ENCODE measurements at places on chromosomes 3 and 15.

DNA sequence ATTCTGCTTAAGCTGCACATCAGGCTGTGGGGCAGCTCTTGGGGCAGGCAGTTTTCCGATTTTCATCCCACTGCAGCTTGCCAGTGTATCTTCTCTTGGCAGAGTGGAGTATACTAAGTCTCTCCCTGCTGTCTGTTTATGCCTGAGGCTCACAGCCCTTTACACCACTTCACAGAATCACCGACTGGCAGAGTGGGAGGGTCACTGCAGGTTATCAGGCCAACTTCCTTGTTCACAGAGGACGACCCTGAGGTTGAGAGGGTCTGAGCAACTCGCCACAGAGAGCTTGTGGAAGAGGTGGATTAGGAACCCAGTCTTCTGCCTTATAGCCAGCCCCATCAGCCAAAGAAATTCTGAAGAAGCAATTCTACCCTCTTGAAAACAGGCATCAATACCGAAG, 30.9 kb downstream of the KIF9 start:
- no peak for DNase-seq

- DNase-seq: no peak
These were observed 283.2 kb downstream of the ZBTB20 start for GRCh38 chr3:114863848-114864247.

DNA sequence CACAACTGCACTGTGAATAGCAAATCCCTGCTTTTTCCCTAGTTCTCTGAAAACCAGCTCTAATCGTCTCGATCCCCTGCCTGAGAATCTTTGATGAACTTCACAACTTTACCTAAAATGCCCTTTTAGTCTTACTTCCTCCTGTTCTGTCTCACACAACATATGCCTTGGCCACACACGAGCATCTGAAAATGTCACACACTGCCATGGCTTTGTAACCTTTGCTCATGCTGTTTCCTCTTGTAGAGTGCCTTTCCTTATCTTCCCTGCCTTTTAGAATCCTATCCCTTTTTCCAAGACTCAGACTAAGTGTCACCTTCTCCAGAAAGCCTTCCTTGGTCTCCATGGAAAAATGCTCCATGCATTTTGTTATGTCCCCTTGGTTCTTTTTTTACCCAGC, 71.4 kb upstream of the HACD2 start:
- no peak for DNase-seq

GRCh38 chr3:13332158-13332557, 88.0 kb downstream of the NUP210 start:
- DNase-seq: no peak

DNA sequence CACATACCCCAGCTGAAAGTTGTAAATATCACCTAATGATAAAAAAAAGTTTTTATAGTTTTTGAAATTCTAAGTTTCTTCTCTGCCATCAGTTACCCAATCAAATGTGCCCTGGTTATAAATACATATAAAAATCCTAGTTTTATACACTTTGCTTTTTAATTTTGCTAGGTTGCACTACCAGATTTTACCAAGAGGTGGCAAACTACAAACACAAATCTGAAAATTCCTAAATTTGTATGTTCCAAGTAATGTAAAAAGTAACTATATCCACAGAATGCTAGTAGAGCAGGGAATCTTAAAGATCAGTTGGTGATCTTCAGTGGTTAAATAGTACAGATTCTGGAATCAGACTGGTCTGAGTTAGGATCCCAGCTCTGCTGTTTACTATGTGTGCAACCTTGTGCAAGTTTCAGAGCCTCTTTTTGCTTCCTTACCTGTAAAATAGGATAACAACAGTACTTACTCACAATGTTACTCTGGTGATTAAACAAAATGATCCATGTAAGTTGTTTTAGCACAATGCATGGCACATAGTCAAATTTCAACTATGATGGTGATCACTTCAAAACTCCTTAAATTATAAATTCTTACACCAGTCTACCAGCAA, 11.0 kb downstream of the TRPM7 start:
- DNase-seq: no peak

DNA sequence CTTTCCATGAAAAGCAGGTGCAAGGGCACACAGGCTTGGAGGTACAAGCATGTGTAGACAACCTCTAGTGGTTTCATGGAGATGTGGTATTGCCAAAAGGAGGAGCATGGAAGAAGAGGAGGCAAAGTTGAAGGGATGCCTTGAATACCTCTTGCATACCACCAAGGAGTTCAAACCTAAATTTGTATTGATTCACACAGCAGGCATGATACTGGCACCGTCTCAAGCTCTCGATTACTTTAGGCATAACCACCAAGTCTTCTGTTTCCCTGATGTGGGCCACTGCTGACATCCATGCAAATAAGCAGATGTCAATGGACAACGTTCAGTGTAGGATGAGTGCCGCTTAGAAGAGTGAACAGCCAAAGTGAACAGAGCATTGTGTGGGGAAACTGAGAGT, 87.1 kb downstream of the SCN11A start:
- no peak for DNase-seq

- DNase-seq: no peak
These were observed 3.2 kb upstream of the ILDR1 start for GRCh38 chr3:122025296-122025695.

DNA sequence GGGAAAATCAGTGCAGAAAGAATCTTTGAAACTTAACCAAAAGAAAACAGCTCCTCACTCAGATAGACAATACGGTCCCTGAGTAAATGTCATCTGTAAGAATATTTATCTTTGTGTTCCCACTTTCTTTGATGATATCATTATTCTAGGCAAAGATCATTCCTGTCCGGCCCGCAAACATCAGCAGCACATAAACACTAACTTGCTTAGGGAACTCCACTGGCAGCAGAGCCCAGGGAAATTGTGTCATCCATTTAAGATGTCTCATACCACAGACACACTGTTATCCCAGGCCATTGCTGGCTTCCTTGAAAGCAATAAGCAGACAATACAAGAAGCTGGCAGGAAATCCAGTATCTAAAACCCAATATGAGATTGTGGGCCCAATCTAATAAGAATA, 20.1 kb upstream of the CD96 start:
- no peak for DNase-seq

DNA sequence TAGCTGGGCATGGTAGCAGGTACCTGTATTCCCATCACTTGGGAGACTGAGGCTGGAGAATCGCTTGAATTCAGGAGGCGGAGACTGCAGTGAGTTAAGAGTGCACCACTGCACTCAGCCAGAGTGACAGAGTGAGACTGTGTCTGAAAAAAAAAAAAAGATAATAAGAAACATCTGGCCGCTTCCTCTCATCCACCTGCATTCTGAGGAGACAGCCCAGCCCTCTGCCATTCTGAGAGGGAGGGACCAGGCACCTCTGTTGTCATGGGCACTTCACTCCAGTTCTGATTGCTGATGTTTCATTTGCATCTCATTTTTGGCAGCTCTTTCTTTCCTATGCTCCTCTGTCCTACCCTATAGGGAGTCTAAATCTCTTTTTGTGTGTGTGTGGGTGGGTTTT, 36.4 kb upstream of the GSK3B start:
- DNase-seq: no peak

DNA sequence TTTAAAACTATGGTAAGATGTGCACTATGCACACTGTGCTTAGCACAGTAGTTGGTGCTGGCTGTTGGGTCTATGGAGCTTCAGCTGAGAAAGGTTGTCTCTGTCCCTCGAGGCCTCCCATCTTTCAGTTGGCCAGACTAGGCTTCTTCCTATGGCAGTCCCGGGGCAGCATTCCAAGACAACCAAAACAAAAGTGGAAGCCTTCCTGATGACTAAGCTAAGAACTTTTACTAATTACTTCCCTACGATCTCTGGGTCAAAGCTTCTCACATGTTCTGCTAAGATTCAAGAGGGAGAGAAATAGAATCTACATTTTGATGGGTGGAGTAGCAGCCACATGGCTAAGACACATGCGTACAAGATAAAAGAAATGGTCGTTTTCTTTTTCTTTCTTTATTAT, 342.8 kb downstream of the TUSC7 start:
- no peak for DNase-seq

DNA sequence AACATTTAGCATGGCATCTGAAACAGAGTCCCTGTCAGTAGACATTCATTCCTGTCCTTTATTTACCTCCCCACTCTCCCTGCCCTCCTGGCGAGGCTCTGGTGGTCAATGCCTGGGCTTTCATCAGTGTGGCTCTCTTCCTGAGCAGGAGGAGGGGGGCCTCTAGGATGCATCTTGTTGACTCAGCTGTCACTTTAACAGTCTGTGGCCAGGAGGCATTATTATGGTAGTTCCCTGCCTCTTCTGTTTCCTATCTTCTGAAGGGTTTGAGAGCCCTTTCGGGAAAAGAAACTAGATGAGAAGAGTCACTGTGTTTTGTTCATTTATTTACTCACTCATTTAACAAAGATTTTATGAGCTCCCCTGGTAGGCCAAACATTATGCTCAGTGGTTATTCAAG, 2.4 kb upstream of the PPP1R14D start:
- no peak for DNase-seq

- no peak for DNase-seq
These were observed 75.0 kb downstream of the COL8A1 start for GRCh38 chr3:99713440-99713839.

- DNase-seq: peak; percentile 47
These were observed at the start of gene RASGRP1 for GRCh38 chr15:38564557-38565286. RASGRP1 (minus strand) TSS chr15:38564814; CDS start chr15:38564628, 186 bp downstream.

- no peak for DNase-seq
These were observed 16.6 kb upstream of the ADIPOQ start for GRCh38 chr3:186825872-186826409.

DNA sequence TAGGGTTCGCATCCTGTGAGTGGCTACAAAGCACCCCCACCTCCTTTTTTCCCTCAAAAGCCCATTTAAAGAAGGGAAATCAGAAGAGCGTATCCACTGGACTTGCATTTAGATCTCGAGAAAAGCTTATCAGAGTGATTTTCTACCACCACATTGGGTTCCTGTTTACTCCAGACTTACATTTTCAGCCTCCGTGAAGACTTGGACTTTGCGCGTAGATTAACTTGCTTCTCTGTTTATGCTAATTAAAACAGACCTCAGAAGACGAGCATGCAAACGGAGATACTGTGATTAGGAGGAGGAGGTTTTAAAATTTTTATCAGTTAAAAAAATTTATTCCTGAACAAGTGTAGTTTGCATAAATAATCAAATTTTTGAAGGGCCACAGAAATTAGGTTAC, 115.7 kb downstream of the AKAP13 start:
- DNase-seq: no peak

- no peak for DNase-seq
These were observed 23.2 kb downstream of the CTNNB1 start for GRCh38 chr3:41222501-41222900.

DNA sequence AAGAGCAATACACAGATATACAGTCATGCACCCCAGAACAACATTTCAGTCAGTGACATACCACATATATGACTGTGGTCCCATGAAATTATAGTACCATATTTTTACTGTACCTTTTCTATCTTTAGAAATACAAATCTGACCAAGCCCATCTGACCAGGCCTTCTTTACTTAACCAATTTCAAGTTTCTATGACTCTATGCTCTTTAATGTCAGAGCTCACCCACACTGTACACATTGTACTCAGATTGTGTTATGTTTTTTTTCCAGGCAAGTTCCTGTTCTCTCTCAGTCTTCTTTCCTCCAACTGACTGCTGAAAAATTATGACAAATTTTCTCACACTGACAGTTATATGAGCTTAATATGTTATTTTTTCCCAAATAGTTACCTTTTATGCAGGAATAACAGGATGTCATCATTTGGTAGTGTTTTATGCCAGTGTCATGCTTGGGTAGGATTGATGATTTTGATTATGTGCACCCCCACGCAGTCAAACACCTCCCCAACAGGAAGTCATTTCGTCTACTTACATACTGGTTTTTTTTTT, 8.0 kb upstream of the CBLB start:
- DNase-seq: no peak

DNA sequence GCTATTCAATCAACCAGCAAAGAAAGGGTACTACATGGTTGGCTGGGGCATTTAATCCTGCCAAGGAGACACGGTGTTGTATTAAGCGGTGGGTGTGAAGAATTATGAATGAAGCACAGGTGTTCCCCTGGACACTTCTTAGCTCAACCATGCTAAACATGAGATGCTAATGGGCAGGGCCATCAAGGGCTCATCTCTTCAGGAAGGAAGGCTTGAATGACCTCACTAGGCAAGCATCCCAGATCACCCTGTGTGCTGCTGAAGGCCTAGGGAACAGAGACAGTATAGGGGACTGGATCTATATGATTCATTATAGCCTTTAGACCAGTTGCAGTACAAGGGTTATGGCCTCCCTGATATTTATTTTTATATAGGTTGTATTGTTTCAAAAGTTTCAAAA, 221.3 kb upstream of the SLCO3A1 start:
- DNase-seq: no peak

GRCh38 chr3:63845215-63845614, 18.4 kb downstream of the THOC7 start:
- no peak for DNase-seq

GRCh38 chr3:34361921-34362320, 563.5 kb downstream of the PDCD6IP start:
- no peak for DNase-seq

DNA sequence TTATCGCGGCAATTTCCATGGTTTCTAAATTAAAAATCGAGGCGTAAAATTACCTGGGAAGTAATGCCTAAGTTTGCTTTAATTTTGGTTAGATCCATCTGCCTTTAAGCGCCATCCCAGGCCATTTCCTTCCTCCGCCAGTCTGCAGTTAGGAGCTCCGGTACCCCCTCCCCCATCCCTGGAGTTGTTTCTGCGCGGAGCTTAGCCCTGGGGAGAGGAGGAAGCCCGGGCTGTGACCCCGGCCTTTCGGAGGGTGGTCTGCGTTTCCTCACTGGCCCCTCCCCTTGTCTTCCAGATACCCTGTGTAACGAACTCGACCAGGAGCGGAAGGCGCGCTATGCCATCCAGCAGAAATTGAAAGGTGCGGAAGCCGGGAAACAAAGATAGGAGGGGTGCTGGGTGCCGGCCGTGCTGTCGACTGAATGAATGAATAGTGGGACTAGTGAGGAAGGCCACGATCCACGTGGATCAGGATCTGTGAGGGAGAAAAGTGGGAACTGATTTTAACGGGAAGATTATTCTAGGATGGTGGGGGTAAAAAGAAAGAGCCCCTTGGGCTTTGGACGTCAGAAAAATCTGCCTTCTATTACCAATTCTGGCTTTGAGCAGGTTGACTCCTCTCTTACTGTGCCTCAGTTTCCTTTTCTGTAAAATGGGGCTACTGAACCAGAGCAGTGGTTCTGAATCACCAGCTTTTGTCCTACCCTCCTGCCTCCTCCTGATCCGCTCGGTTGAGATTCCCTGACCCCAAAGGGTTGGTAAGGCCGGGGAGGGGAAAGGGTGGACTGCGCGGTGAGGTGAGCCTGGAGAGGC, 6.7 kb downstream of the RNU6-1 start:
- DNase-seq: no peak

GRCh38 chr15:82146990-82147461, 101.2 kb upstream of the MEX3B start:
- DNase-seq: no peak

- no peak for DNase-seq
These were observed 107.4 kb upstream of the IL12A start for GRCh38 chr3:159881208-159881607.

DNA sequence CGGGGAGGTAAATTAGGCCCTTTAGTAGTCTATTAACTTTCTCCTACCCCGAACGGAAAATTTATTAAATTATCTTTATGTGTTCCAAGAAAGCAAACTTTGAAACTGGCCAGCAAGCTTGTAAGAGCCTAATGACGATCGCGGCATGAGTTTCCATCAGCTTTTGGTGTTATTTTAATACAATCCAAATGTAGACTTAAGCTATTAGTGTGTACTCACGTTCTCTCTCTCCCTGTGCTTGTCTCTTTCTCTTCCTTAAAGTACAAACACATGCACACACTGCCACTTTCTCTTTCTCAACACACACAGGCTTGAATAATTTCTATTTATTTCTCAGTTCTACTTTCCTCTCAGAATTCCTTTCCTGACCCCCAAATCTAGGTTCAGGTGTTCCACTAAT, 108.8 kb upstream of the MME start:
- DNase-seq: no peak
